Ureter (tissue), 1 donor: ENCODE measurements at places on chromosomes 13 and 19.

GRCh38 chr13:57734306-57734705, 102.8 kb downstream of the PCDH17 start:
- no peak for DNase-seq

- no peak for DNase-seq
Observed at GRCh38 chr13:90498096-90498495, 849.4 kb upstream of the MIR17HG start.

DNA sequence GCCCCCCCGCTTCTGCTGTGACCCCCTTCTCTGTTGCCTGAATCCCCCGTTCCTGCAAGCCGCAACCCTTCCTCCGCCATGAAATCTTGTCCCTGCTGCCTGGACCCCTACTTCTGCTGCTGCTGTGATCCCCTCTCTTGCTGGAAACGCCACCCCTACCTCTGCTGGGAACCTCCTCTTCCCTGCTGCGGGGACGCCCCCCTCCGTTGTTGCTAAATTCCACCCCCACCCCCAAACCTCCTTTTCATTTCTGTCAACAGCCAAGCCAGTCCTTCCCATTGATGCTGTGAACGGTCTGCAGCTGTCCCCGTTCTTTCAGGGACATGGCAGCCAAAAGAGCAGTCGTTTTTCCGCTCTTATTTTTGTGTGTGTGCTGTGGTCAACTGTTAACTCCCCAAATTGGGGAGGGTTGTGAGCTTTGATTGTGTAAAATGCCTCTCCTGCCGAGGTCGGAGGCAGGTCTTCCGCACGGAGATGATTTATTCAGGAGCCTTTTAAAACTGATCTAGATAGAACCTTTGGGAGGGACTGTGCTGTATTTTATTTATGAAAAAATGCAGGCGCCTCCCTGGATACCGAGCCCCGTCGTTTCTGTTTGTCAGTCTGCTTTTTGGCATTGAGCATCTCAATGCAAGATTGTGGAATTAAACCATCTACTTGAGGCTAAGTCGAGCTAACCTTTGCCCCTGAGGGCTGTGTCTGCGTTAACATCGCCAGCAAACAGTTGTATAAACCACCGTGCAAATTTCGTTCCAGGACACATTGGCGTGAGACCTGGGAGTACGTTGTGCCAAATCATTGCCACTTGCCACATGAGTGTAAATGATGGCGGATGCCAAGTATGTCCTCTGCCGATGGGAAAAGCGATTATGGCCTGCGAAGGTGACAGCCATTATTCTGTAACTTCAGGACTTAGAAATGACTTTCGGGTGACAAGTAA, 27.9 kb upstream of the NDUFS7 start:
- no peak for DNase-seq

- DNase-seq, result no peak
Observed at GRCh38 chr13:27370305-27370872, 54.0 kb upstream of the GTF3A start.

GRCh38 chr19:46825731-46826055, 25.0 kb downstream of the AP2S1 start:
- DNase-seq, result no peak
